ENCODE measurements at places on chromosomes 11 and 22.
A peak's percentile ranks its signal among the peaks of the same experiment; 100 is the strongest.

GRCh38 chr11:69588270-69588669, 52.7 kb upstream of the CCND1 start:
- DNase-seq = no peak

GRCh38 chr11:60995798-60996197, 24.3 kb downstream of the CD6 start:
- no peak for DNase-seq

DNA sequence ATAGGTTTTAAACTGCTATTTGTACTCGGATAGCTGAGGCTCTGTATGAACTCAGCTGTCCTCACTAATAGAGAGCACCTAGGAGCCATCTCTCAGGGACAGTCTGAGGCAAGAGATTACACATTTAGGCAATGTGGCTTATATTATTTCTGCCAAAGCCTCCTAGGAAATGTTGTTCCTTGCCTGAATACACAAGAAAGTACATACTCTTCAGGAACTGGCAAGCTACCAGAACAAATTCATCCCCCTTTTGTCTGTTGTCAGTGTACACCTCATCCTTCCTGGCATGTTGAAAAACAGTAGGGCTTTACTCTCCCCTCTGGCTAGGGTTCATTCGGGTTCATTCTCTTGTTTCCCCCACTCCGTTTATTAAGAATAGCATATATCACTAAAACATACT, 615.9 kb upstream of the FAT3 start:
- DNase-seq = no peak

- no peak for DNase-seq
Observed at GRCh38 chr11:124798991-124799347, 1.2 kb downstream of the MSANTD2 start.

- DNase-seq = no peak
Observed at GRCh38 chr11:44885065-44885810, 65.4 kb downstream of the TP53I11 start.

DNA sequence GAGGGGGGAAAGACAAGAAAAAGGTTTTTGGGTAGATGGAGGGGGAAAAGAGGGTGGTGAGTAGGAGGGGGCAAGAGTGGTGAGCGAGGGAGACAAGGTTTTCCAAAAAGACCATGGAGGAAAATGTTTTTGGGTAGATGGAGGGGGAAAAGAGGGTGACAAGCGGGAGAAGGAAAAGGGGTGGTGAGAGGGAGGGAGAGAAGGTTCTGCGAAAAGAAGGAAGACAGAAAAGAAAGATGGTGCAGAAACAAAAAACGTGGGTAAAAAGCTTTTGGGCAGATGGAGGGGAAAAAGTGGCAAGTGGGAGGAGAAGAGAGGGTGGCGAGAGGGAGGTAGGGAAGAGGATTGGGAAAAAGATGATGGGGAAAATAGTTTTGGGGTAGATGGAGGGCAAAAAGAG, 116.0 kb upstream of the SERPIND1 start:
- DNase-seq = no peak

DNA sequence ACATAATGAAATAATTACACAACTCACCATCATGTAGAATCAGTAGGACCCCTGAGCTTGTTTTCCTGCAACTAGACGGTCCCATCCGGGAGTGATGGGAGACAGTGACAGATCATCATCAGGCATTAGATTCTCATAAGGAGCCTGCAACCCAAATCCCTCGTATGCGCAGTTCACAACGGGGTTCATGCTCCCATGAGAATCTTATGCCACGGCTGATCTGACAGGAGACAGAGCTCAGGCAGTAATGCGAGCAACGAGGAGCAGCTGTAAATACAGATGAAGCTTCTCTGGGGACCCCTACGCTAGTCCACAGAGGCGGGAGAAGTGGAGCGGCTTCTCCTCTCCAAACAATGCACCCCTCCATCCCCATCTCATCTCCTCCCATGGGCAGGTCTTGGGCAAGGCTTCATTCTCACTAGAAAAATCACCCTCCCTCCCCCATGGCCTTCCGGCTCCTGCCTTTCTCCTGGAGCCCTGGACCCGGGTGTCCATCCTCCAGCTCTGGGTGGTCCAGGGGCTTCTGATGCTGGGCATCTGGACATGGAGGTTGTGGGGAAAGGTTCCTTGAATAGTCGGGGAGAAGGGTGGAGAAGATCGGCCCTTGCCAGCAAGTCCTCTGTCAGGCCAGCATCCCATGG, 16.2 kb upstream of the RAC2 start:
- no peak for DNase-seq

DNA sequence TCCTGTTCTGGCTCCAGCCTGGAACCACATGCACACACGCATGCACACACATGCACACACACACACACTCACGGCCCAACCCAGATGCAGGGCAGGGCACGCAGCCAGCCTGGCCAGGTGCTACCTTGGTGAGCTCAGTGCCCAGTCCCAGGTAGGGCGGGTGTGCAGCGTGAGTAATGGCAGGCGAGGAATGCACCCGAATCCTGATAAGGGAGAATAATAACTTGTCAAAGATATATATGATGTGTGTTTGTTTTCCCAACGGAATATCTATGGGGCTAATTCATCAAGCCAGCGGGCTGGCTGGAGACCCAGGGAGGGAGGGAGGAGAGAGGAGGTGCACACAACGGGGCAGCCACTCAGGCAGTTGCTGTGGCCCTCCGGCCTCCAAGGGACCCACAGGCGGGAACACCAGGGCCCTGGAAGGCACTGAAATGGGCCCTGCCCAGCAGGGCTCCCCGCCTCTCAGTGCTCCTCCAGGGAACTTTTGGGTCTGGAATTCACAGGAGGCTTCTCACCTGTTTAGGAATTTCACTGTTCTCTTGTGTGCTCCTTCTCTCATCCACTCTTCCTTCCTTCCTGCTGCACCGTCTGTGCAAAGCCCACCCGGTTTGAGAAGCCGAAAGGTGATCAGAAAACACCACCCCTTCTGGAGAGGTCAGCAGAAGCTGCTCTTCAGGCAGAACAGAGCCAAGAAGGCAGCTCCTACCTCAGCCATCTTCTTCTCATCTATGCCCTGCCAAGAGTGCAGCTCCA, 79.0 kb downstream of the BUD13 start:
- DNase-seq = no peak

DNA sequence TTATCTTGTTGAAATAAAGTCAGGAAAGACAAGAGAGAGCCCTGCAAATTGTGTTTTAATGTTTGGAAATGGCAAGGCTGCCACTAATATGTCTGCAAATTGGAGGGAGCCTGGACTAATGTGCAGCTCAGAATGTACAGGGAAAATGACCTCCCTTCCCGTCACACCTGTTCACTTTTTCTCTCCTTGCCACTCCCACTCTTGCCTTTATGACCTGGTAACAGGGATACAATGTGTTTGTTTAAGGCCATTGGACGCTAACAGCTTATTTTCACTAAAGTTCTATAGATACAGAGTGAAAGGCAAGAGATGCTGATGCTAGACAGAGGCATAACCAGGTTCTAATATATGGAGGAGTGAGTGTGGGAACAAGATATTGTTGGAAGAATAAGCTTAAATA, 203.9 kb downstream of the RAB38 start:
- no peak for DNase-seq

DNA sequence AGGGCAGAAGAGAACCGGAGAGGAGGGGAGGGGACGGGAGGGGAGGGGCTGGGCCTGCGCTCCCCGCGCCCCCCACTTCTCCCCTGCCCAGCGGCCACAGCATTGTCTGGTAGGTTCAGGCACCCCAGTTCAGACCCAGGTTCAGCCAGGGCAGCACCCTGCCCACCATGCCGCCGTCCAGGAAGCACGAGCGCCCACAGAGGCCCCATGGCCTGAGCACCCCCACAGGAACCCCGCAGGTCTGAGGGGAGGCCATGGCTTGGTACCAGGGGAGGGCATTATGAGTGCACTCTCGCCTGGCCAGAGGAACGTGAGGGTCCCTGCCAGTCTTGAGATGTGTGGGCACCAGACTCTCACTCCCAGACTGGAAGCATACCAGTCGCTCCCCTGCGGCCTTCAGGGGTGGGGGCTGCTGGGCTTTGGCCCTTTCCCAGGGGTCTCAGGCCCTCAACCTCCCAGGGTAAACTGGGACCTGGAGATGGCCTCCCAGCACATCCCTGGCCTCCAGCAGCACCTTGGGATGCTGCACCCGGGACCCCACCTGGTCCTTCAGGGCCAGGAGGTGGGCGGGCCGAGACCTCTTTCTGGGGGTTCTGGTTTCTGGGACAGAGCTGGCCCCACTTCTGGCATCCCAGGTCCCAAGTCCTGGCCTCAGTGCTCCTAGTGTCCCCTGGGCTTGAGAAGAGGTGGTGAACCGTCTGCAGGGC, 597 bp upstream of the PLXNB2 start:
- no peak for DNase-seq

- DNase-seq = no peak
Observed at GRCh38 chr11:29227811-29228210, 789.0 kb downstream of the KCNA4 start.

- no peak for DNase-seq
Observed at GRCh38 chr11:66542362-66542761, 3.5 kb downstream of the ZDHHC24 start.

GRCh38 chr22:23386822-23387580, 193.1 kb downstream of the IGLL1 start:
- DNase-seq = no peak

- DNase-seq = no peak
Observed at GRCh38 chr22:24407278-24407665, 20.1 kb upstream of the ADORA2A start.

DNA sequence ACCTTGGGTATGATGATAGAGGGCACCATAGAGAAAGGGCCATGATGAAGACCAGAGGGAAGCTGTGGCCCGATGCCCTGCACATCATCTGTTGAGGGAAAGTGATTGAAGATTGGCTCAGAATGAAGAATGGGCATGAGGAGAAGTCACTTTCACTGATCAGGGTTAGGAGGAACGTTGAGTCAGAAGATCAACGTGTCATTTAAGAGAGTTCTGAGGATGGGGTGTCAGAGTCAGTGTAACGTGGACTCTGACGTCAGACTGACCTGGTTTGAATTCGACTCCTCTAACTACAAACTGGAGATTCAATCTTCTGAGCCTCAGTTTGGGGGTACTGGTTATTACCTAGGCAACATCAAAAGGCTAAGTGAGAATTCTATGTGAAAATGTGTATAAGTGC, 352.6 kb downstream of the DDX10 start:
- no peak for DNase-seq

DNA sequence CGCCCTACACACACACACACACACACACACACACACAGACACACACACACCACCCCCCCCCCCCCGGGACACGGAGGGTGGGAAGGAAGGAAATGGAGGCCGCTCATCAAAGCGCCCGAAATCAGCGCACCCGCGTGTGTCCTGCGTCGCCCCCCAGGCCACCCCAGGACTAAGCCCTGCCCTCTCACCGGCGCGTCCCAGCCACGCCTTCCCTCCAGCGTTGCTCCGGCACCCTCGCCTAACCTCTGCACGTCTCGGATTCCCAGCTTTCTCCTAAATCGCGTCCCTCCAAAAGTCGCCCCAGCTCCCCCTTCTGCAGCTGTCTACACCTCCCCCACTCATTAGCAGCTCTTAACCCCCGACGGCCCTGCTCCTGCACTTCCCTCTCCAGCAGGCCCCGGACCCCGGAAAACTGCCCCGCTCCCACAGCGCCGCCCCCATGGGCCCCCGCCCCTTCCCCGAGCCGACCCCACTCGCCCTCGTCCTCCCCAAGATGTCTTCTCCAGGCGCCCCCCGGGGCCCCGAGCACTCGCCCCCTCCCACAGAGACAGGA, 557 bp downstream of the PACSIN2 start:
- DNase-seq = no peak

- DNase-seq = no peak
Observed at GRCh38 chr11:47453365-47453764, 4.4 kb upstream of the RAPSN start.

GRCh38 chr11:106242718-106243415, 165.4 kb downstream of the AASDHPPT start:
- no peak for DNase-seq

- peak; percentile 30 for DNase-seq
Observed at GRCh38 chr11:2888266-2888968, 2.8 kb upstream of the CDKN1C start.

DNA sequence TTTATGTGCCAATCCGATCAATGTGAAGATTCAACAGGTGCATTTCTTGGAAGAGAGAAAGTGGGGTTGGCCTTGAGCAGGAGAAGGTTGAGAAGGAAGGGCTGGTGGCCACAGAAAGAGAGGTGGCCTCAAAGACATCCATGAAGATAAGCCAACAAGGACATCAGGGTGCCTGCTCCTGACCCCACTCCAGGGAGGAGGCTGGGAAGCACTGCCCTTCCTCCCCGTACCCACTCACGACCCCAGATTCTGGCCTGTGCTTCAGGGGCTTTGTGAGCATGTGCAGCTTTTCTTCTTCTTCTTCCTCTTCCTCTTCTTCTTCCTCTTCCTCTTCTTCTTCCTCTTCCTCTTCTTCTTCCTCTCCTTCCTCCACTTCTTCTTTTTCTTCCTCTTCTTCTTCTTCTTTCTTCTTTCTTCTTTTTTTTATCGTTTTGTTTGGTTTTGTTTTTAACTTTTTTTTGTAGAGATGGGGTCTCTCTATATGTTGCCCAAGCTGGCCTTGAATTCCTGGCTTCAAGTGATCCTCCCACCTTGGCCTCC, 30.3 kb downstream of the DKK3 start:
- no peak for DNase-seq

GRCh38 chr11:75954039-75954438, 139.0 kb downstream of the UVRAG start:
- no peak for DNase-seq

- DNase-seq = no peak
Observed at GRCh38 chr11:32963721-32964120, 52.0 kb upstream of the DEPDC7 start.

GRCh38 chr22:35661464-35661863, 13.2 kb downstream of the APOL6 start:
- DNase-seq = no peak

GRCh38 chr11:18485913-18486528, 30.4 kb downstream of the LDHAL6A start:
- DNase-seq = no peak

- no peak for DNase-seq
Observed at GRCh38 chr11:8652140-8652539, 30.3 kb downstream of the TRIM66 start.

- DNase-seq = no peak
Observed at GRCh38 chr11:50181334-50181733, 148.7 kb downstream of the OR4C45 start.

DNA sequence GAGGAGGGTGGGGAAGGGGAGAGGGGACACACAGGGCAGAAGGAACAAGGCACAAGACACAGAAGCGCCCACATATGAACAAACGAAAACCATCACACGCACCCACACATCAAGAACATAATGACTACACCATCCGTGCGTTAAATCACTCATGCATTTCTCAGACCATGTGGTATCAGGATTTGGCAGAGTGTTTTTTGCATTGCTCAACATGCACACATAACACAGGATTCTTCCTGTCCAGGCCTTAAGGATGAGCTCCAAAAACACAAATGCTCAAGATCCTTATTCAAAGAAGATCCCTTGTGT, 309.5 kb downstream of the CADM1 start:
- DNase-seq = peak; percentile 4

DNA sequence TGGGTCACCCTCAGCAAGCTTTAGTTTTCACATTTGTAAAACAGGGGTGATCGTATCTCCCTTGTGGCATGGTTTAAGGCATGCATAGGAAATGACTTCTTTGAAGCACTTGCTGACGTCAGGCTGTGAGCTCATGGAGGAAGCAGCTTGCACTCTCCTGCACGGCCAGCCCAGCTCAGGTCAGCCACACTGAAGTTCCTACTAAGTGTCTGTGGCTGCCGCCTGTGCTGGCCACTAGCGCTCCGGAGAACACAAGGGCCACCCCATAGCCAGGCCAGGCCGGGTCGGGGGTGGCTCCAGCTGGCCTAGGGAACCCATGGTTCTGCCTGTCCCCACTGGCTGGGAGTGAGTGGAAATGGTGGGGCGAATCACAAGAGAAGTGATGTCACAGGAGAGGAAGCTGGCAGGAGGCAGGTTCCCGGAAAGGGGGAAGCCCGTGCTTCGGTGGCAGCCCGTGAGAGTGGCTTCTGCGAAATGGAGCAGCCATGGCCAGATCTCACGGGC, 28.2 kb downstream of the KCTD17 start:
- DNase-seq = no peak
